ENCODE measurements at places on chromosomes 13 and 19.

- DNase-seq: no peak
These were observed 182.6 kb downstream of the EFNB2 start for GRCh38 chr13:106352850-106353249.

DNA sequence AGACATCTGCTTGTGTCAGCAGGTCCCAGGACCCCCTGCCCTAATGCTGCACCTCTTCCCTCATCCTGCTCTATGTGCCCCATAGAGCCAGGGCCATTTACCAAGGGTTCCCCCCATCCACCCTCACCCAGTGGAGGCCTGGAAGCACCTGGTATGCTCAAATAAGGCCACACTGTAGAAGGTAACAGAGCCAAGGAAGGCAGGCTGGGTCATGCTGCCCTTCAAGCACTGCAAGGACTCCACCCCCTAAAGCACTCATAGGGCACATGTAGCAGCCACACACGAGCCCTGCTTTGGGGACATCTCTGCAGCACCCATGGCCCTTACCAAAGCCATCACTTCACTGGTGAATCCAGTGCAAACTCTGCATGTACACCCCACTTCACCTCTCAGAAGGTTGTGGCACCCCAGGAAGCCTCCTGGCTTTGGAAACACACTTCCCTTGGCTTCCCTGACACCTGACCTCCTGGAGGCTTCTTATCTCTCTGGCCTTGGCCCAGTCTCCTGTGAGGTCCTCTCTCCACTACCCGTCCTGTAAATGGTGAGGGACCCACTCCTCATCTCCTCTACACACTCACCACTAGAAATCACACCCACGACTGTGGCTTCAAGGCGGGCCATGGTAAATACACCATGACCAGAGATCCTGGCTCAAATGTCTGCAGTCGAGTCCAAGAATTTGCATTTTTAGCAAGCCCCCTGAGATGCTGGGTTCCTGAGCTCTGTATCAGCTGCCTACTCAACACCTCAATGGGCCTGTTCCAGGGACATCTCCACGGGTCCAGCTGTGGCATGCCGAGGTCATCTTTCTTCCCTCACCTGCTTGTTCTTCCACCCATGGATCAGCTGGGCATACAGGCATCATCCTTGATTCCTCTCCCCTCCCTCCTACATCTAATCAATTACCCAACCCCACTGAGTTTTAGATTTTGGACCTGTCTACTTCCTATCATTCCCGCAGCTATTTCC is 80.9 kb upstream of the DOCK9 start:
- no peak for DNase-seq

- no peak for DNase-seq
These were observed 921.8 kb downstream of the UQCRFS1 start for GRCh38 chr19:28290963-28291657.

DNA sequence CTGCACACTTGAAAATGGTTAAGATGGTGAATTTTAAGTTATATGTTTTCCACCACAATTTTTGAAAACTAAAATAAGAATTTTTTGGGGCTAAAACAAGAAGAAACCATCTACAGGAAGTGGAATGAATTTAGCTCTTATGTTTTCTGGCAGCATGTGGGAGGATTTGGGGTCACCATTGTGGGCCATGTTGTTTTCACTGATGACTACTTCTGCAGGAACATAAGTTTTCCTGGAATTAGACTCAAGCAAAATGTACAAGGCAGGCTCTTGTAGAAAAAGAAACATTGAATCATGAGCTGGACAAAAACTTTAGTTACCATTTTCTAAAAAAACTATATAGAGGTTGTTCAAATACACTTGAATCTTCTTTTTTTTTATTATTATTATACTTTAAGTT is 125.3 kb upstream of the C1QTNF9B start:
- no peak for DNase-seq

- no peak for DNase-seq
These were observed 536 bp downstream of the UBA2 start for GRCh38 chr19:34428549-34429285.

DNA sequence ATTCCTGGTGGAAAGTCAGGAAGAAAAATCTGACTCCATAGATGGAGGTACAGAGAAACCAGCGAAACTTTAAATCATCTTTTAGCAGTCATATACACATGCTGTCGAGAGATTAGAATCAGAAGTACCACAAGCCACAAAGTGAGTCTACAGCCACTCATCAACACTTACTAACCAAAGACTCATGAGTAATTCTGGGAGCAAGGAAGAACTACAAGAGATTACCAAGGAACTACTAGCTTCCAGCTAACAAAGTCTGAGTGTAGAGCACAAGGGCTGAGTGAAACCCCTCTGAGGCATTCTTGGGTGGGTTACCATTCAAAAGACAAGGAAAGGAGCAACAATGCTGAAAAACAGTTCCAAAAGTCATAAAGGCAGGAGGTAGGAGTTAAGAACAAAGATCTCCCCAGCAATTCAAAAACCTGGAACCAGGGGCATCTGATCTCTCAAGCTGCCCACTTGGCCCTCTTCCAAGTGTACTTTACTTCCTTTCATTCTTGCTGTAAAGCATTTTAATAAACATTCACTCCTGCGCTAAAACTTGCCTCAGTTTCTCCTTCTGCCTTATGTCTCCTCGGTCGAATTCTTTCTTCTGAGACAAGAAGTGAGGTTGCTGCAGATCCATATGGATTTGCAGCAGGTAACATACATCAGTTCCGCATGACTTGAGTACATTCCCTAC is 13.0 kb downstream of the RBM26 start:
- no peak for DNase-seq

DNA sequence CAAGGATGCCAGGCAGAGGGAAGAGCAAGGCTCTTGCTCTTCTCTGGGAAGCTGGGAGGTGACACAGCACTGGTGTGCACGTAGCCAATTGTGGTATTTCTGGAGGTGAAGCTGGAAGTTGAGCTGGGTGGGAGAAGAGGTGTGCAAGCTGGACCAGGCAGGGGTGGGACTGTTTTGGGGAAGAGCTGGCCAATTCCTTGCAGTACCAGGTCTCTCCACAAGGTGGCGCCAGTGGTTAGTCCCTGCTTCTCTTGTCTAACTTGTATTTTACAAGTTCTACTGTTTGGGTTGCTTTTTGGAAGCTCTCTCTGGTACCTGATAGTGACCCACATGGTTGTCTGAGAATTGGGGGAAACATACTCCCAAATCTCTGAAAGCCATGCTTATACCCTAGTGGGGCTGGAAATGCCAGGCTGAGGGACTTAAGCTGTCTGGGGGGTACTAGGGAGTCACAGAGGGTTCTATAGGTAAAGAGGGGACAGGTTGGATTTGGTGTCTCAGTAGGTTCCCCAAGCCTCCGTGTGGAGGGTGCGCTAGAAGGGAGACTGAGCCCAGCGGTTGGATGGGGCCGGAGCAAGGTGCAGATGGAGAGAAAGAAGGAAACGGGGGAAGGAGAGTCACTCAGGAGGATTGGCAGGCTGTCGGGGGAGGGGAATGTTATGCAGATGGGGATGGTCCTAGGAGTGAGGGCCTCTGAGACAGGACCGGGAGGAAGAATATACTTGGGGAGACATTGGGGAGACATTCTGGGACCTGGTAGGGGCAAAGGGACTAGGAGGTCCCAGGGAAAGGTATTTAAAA is 3.0 kb downstream of the HPN start:
- DNase-seq: no peak

DNA sequence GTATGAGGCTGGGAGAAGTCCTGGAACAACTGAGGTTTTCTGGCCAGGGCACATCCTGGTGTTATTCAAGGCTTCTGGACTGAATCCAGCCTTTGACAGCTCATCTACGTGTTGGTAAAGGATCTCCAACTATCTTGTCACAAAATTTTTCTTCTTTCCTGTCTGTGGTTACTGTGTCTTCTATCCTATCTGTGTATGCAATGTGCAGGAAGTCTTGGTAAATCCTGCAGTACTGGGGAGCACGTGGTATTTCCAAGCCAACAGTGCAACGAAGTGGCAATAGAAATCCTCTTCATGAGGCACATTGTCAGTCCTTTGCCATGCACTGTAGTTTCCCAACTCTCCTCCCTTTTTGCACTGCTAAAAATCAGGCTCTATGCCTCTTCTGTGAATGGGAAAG is 86.7 kb downstream of the ZNF100 start:
- no peak for DNase-seq

GRCh38 chr19:40768869-40769268 is 6.5 kb upstream of the MIA start:
- DNase-seq: no peak

GRCh38 chr13:38850868-38851626 is 139.6 kb downstream of the STOML3 start:
- DNase-seq: no peak

DNA sequence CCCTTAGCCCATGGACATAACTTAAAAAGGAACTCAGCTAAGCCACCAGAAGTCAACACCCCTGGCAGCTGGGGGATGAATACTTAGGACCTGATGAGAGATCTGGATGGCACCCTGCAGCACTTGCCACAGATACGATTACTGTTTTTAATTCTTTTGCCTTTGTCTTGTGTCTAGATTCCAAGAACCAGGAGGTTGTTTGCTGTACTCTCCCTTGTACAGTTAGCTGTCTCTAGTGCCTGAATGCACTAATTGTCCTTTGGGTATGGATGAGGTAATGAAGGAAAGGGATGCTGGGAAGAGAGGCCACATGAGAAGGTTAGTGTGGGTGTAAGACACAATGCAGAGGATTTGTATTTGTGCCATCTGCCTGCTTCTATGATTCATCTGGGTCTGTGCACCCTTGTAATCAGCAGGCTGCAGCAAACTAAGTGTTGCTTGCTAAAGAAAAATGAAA is 385.8 kb downstream of the KCNRG start:
- DNase-seq: no peak

- no peak for DNase-seq
These were observed 76.2 kb downstream of the C13orf42 start for GRCh38 chr13:51034906-51035305.

DNA sequence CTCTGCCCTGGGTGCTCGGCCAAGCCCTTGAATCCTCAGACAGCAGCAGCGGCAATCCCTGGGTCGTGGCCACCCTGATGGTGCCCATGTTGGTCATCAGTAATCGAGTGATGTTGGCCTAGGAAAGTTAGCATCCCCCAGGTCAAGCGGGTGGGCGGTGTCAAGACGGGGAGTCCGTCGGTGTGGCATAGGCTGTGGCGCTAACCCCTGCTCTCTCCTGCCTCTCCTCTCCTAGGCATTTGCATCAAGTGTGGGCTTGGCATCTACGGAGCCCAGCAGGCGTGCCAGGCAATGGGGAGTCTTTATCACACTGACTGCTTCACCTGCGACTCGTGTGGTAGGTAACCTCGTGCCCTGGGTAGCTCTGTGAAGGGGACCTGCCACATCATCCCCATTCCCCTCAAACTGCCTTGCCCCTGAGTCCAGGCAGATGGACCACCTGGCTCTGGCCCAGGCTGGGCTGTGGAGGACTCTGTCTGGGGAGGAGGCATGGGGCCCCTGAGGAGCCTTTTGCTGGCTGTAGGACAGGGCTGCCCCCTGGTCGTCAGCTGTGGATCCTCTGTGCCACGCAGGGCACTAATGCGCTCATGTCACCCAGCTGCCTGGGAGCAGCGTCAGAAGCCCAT is 8.7 kb downstream of the WTIP start:
- no peak for DNase-seq

- no peak for DNase-seq
These were observed 56.2 kb upstream of the ARHGEF7 start for GRCh38 chr13:111058796-111059506.

- DNase-seq: no peak
These were observed 941 bp downstream of the DUS3L start for GRCh38 chr19:5789886-5790558.

DNA sequence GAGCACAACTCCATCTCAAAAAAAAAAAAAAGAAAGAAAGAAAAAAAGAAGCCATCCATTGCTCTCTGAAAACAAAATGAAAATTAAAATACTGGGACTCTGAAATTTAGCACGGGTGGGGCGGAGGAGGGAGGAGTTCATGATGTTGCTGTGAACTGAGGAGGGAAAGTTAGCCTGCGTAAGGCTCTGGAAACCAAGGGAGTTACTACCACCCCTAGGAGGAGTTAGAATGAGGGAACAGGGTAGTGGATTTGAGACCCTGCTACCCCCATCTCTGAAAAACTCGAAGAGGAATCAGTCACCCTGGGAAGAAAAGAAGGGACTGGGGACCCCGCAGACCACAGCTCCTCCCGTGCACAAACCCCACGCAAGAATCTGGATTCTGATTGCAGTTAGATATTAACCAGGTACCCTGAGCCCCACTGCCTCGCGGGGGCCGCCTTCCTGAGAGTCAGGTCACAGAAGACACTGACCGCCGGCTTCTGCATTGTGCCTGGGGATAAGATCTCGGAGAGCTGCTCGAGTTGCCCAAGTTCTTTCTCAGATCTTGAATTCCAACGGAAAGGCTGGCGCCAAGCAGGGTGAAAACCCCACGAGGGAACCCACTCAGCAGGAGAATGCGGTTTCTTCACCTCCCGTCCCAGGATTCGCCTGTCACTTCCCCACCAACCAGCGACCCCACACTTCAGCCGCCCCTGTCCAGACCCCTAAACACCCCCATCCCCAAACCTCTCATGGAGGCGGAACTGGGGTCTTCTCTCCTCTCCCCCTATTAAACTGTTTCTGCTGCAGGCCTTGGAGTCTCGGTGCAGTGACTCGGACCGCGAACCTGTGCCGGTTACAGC is 870 bp downstream of the ZNF442 start:
- DNase-seq: no peak

DNA sequence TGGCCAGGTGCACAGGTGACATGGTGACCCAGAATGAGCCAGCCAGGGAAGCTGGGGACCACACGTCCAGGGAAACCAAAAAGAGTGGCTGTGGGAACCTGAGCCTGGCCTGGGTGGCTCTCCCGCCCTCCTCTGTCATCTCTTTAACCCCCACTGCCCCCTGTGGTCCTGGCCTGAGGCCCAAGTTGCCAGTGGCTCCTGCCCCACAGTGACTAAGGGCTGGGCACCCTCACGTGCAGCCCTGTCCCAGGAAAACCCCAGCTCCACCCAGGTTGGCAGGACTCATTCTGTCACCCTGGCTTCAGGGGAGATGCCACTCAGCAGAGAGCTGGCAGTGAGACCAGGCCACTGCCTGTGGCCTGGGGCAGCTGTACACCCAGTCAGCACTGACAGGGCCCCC is 30.6 kb upstream of the ISYNA1 start:
- DNase-seq: no peak

GRCh38 chr13:64471916-64472315 is 2758.2 kb downstream of the PCDH9 start:
- no peak for DNase-seq

DNA sequence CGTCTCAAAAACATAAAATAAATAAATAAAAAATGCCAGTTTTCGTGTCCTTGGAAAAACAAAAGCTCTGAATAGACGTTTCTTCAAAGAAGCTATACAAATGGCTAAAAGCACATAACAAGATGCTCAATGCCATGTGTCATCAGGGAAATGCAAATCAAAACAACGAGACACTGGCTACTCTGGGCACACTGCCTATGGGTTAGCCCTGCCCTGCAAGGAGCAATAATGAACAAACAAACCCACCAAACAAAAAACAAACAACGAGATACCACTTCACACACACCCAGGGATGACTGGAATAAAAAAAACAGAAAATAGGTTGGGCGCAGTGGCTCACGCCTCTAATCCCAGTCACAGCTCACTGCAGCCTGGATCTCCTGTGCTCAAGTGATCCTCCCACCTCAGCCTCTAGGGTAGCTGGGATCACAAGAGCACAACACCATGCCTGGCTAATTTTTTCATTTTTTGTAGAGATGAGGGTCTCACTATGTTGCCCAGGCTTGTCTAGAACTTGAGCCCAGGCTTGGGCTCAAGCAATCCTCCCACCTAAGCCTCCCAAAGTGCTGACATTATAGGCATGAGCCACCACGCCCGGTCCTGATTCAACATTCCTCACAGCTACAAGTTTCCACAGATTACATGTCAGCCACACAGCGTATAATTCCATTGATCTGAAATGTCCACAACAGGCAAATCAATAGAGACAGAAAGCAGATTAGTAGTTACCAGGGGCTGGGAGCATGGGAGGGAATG is 15.5 kb upstream of the ISYNA1 start:
- DNase-seq: no peak
